Calu3 (cell line): ENCODE measurements at places on chromosomes 2 and 18. TPM values are rescaled to one million over a fixed set of nuclear protein-coding genes. Genes with fewer than 3 reads are reported as not detected.

DNA sequence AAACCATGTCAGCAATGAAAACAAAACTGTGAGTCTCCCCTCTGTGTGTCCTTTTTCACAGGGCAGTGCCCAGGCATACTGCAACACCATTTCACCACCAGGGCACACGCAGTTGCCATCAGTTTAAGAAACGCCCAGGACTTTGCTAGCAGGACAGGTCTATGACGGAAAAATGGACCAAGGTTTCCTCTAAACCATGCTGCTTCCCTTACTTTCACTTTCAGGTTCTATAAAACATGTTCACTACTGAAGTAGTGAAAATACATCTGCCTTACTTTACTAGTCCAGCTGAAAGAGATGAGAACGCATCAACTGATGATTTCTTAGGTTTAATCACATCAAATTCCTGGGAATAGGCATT is 110.5 kb downstream of the TCF4 start:
- DNase-seq = peak; percentile 10
- H3K4me1 ChIP-seq = no peaks in the 10 kb centered on the region
- no peaks in the 10 kb centered on the region for H3K36me3 ChIP-seq
- no peaks in the 10 kb centered on the region for H3K27me3 ChIP-seq

GRCh38 chr2:196988639-196989038 is 62.1 kb upstream of the PGAP1 start:
- peaks cover 14% of the 10 kb centered on the region for H3K4me1 ChIP-seq
- no peaks in the 10 kb centered on the region for H3K27me3 ChIP-seq
- H3K36me3 ChIP-seq = no peaks in the 10 kb centered on the region

SPP2 gene
- not detected in 2 replicates for total RNA-seq

FNDC4 gene
- 5.3 and 7.2 TPM in 2 replicates for total RNA-seq

GRCh38 chr2:74070991-74071390 is 76.7 kb downstream of the BOLA3 start:
- no peaks in the 10 kb centered on the region for H3K27me3 ChIP-seq
- H3K36me3 ChIP-seq = peaks cover 15% of the 10 kb centered on the region
- no peak for DNase-seq
- no peak overlapping the region for H3K27ac ChIP-seq

DNA sequence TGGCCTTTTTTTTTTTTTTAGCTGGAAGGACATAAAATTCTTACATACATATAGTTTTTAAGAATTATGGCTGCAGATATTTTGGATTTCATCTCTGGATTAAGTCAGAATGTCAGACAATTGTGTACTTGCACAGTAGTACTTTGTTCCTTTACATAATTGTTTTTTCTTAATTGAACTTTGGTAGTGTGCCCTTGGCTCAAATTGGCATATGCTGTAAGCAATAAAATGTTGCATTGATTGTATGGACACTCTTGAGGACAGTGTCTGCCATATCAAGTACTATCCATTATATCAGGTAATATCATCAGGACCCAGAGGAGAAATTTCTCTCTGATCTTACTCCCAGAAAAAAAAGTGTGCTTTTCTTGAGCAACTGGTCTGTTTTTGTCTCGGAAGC is 15.3 kb downstream of the ZC3H6 start:
- H3K27ac ChIP-seq = no peak overlapping the region
- no peaks in the 10 kb centered on the region for H3K4me1 ChIP-seq
- DNase-seq = no peak
- no peaks in the 10 kb centered on the region for H3K27me3 ChIP-seq
- H3K4me3 ChIP-seq = no peak overlapping the region

FOXD4L1 gene
- 0.92 and 1.0 TPM in 2 replicates for total RNA-seq

PRKRA gene
- 50.0 and 53.2 TPM in 2 replicates for total RNA-seq

- no peak overlapping the region for H3K27ac ChIP-seq
- H3K36me3 ChIP-seq = peaks cover 10% of the 10 kb centered on the region
- no peaks in the 10 kb centered on the region for H3K27me3 ChIP-seq
- no peaks in the 10 kb centered on the region for H3K4me1 ChIP-seq
Measured at GRCh38 chr2:191351921-191352320, 106.7 kb downstream of the MYO1B start.

DNA sequence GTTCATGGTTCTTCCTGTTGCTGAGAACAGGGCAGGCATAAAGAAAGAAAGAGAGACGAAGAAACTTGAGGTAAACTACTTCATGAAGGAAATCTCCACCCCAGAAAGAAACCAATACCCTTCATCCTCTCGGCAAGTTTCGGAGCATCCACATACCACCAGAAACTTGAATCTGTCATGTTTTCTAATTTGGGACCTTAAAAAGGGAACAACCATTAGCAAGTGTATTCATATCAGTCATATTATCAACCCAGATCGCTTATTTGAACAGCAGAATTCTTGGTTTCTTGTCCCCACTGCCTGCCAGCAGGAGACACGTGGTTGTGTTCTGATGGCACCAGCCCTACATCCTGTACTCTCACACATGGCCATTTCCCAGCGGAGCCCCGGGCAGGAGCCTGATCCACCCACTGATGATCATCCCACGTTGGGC is 53.2 kb upstream of the FZD7 start:
- no peak for DNase-seq
- no peak overlapping the region for H3K4me3 ChIP-seq
- H3K27me3 ChIP-seq = no peaks in the 10 kb centered on the region
- H3K27ac ChIP-seq = no peak overlapping the region

C2orf15 gene
- total RNA-seq = 6.9 and 7.7 TPM in 2 replicates

ACOXL gene
- 2.4 and 2.7 TPM in 2 replicates for total RNA-seq

AUP1 gene
- 145 and 153 TPM in 2 replicates for total RNA-seq

DNA sequence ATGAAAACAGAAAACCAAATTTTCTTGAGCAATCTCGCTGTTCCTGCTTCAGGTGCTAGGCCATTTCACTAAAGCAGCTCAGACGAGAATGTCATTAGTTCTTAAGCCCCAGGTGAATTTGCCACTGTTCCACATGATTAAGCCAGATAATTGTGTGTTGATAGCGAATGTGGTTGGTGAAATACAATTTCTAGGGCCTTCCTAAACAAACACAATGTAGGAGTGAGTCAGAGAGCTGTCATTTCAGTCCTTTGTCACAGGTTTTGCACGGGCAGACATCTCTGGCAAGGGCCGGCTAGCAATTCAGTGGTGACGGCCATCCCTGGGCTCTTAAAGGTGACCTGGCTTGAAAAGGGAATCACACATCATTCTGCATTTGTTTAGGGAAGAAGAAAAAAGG is 170.7 kb downstream of the TMEM182 start:
- H3K4me1 ChIP-seq = no peaks in the 10 kb centered on the region
- H3K27me3 ChIP-seq = peaks cover 14% of the 10 kb centered on the region
- H3K4me3 ChIP-seq = no peak overlapping the region
- DNase-seq = no peak
- no peaks in the 10 kb centered on the region for H3K36me3 ChIP-seq
